GM18507 (cell line): ENCODE measurements at places on chromosomes 5 and 9.

- DNase-seq = no peak
Observed at GRCh38 chr5:67542479-67542878, 345.9 kb upstream of the CD180 start.

DNA sequence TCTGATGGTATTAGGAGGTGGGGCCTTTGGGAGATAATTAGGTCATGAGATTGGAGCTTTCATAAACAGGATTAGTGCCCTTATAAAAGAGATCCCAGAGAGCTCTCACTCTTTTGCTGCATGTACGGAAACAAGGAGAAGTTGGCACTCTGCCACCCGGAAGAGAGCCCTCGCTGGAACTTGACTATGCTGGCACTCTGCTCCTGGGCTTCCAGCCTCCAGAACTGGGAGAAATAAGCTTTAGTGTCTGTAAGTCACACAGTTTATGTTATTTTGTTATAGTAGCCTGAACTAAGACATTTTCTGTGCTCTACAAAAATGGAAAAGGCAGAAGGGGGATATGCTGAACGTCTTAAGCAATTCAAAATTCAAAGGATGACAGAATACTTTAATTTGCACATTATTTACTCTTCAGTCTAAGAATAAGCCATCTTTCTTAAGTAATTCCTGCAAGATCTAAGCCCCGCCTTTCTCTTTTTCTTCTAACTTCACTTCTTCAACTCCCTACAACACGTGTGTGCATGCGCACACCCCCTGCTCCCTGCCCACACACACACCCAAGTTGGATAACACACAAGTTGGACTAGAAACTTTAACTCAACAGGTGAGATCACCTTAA, 17.3 kb downstream of the NFIB start:
- no peak for DNase-seq

- no peak for DNase-seq
Observed at GRCh38 chr5:56838409-56839039, 23.2 kb downstream of the MAP3K1 start.

DNA sequence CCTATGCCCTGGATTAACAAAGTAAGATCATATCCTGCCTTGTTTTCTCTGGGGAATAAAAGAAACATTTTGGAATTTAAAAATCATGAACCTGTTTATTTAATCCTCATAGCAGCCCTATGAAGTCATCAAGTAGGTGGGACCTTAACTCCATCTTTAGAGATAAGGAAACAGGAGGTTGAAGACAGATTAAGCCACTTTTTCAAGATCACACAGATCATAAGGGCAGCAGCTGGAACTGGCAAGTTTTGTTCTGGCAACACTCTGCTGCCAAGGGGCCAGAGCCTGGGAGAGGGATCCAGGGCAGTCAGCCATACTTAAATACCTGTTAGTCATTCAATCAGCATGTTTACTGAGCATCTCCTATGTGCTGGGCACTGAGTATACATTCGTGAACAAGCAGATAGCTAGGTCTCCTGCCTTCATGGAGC, 63.7 kb downstream of the SLC1A1 start:
- DNase-seq = no peak

DNA sequence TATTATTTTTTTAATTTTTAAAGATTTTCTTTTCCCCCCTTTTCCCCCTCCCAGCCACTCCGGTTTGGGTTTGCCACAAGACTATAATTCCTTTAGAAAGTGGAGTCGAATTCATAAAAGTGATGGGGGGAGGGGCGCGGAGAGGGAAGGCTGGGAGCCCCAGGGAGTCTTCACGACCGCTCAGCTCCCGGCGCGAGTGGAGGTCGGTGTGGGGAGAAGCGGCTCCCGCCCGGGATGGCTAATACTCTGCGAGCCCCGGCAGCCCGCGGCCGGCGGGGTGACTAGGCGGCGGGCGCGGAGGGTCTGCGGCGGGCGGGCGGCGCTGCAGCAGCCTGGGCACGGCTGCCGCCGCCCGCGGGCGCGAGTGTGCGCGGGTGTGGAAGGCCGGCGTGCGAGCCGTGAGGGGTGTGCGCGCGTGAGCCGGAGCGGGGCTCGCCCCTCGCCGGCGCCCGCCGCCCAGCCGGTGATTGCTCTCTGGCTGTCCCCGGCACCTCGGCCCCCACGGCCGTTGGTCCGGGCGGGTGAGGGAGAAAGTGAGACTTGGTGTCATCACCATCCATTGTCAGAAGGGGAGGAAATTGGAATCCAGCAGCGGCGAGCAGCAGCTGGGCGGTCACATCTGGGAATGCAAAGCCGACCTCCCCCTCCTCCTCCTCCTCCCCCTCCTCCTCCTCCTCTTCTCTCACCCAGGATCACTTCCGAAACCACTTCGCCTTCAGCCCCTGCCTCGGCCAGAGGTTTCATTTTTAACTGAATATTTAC, at the start of gene PARP8:
Gene PARP8, plus strand, starts transcription at position 377 of the 762 bp plus-strand sequence. CDS start 459 bp downstream, outside the sequence.
- no peak for DNase-seq

DNA sequence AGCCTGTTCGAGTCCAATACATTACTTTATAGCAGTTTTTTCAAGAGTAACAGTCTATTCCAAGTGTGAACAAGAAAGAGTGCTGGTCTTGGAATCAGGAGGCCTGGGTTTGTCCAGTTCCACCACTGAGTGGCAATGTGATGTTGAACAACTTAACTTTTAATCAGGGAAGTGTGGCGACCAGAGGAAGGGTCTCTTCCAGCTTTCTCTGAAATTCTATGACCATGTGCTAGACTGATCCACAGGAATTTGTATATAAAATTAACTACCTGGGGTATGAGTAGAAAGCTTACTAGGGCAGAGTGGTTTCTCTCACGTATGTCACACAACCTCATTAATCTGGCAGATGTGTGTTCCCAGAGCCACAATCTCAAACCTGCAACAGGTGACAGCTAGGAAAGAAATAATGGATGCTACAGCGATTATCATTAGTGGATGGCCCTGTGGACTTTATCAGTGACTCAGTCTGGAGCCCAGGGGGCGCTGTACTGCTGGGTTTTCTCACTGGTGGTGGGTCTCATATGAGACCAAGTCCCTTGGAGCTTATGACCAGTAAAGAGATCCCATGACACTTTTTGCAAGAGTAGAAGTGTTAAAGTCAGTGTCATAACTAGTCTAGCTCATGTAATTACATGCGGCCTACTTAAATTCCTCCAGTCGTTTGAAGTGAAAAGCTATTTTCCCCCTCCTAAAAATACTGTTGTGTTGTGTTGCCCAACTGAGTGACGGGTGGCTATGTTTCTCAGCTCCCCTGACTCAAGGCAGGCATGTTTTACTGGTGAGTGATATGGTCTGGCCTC, 116.5 kb downstream of the GDNF start:
- DNase-seq = no peak

- DNase-seq = no peak
Observed at GRCh38 chr5:53326424-53327153, 153.8 kb upstream of the FST start.
